Stimulated activated CD4-positive, alpha-beta T cell treated with anti-CD3 and anti-CD28 coated beads, TNF-alpha, amount 100 ng/mL, for 48 hours (primary cell): ENCODE measurements at places on chromosomes 13 and 19.

- no peak for DNase-seq
These were observed 29.4 kb upstream of the TFDP1 start for GRCh38 chr13:113555141-113555540.

- no peak for DNase-seq
These were observed at the start of gene IL17D for GRCh38 chr13:20702915-20703779. TSS of gene IL17D (plus strand) at chr13:20703699. CDS start at chr13:20704002, 303 bp downstream.

- no peak for DNase-seq
These were observed 35.6 kb downstream of the ATP11A start for GRCh38 chr13:112725346-112726015.

DNA sequence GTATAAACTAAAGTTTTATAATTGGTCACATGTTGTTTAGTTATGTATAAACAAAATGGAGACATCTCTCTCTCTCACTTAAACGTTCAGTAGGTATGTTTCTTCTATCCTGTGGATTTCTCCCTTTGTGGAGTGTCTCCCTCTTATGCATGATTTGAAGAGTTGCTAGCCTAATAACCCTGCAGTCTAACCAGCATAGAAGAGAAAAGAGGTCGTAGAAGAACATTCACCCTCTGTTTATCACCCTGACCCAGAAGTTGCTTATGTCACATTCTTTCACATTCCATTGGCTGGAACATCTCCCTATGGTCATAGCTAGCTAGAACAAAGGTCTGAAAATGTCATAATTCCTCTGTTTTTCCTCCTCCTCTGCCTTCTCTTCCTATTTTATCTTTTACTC is 176.8 kb upstream of the PCDH20 start:
- DNase-seq: no peak

GRCh38 chr19:1467490-1468273 is 11.3 kb downstream of the C19orf25 start:
- DNase-seq: no peak

DNA sequence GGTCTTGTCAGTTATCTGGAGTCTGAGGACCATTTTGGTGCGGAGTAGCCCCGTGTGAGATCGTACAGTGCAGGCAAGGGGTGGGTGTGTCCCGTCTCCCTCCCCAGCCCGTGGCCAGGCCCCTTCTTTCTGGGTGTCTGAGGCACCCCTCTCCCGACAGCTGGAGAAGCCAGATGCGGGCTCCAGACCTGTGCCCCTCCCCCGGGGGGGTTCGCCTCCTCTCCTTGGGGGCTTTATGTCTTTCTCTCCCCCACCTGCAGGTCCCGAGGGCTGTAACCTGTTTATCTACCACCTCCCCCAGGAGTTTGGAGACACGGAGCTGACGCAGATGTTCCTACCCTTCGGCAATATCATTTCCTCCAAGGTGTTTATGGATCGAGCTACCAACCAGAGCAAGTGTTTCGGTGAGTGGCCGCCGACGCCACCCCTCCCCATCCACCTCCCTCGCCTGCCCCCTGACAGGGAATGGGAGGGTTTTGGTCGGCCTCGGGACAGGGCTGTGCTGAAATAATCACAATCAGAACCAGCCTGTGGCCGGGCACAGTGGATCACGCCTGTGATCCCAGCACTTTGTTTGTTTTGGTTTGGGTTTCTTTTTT is 65.6 kb downstream of the CELF5 start:
- no peak for DNase-seq

- no peak for DNase-seq
These were observed 5.4 kb downstream of the RSPH6A start for GRCh38 chr19:45809643-45810159.

DNA sequence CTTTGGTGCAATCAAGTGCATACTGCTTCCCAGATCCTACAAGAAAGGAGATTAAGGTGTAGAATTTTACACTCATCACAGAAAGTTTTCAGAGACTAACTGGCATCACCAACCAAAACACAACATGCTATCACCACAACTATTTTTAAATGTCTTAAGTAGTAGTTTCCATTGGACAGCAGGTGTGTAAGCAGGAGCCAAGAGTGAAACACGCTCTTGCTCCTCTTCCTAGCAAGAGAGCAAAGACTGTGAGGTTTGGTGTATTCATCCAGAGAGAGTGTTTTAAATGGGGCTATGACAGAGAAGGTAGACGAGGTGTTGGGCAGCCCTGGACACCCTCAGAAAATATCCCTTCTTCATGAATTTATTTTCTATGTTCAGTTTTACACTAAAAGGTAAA is 12.5 kb upstream of the LILRA4 start:
- DNase-seq: no peak

DNA sequence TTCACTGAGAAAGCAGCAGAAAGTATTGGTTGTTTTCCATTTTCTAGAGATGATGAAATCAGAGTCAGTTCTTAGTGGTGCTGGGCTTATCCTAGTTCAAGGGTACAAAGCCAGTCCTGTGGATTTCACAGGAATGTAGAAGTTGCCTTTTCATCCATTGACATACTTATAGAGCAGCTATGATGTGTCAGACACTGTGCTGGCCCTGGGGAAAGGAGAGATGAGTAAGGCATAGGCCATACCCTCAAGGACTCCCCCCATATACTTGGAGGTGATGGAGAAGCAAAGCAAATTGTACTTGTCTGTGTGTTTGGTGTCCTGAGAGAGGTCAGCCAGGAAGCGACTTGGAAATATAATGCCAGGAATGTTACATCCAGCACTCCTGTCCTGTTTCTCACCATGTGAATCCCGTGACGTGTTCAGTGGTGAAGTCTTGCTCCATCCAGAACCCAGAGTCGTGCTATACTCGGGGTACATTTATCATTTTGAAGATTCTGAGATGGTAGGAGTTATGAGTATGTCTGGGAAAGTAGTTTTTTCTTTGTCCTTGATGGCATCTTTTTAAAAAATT is 22.6 kb downstream of the ERCC5 start:
- DNase-seq: no peak

- no peak for DNase-seq
These were observed 51.5 kb upstream of the MRI1 start for GRCh38 chr19:13712767-13713201.

DNA sequence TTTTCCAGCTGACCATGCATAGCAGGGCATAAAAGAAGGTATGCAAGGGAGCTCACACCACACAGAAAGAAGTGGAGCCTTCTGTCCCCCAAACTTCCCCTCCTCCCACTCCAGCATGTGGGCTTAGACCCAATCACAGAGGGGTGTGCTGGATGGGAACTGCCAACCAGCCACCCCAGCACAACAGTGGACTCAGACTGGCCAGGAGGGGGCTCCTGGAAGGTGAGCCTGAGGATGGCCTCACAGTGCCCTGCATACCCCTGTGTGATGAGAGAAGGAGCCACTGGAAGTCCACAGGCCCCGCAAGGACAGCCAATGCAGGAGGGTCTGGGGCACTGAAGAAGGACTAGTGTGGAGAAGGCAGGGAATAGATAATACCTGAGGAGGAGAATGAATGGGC is 106.9 kb upstream of the SERP2 start:
- DNase-seq: no peak

- DNase-seq: peak; percentile 58
These were observed 26.3 kb downstream of the ZNF844 start for GRCh38 chr19:12090807-12091206.

- no peak for DNase-seq
These were observed 441.4 kb downstream of the PCDH20 start for GRCh38 chr13:60974296-60974695.

DNA sequence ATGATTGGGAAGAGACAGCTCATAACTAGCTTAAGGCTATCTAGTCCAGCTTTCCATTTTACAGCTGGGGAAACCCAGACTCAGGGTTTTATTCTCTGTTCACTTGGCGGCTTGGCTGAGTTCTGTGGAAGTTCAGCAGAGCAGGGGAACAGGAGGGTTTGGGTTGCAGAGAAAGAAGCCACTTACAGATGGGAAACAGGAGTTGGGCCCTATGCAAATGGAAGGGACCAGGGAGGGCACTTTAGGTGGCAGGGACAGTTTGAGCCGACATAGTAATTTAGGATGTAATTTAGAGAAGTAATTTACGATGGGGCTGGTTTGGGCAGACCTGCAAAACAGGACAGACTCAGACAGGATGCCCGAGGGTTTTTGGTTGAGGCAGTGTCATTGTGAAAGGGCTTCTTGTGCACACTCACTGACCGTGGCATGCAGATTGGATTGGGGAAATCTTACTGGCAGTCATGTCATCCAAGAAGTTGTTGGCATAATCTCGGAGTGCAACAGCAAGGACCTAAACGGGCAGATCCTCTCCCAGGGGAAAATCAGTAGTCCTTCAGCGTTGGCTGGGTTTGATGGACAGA is 47.3 kb upstream of the GPR183 start:
- DNase-seq: no peak

- no peak for DNase-seq
These were observed 80.7 kb upstream of the SLITRK5 start for GRCh38 chr13:87590518-87590917.

- no peak for DNase-seq
These were observed 17.1 kb downstream of the ELAVL1 start for GRCh38 chr19:7988307-7988706.

GRCh38 chr19:3294080-3294850 is 69.8 kb downstream of the CELF5 start:
- DNase-seq: no peak

DNA sequence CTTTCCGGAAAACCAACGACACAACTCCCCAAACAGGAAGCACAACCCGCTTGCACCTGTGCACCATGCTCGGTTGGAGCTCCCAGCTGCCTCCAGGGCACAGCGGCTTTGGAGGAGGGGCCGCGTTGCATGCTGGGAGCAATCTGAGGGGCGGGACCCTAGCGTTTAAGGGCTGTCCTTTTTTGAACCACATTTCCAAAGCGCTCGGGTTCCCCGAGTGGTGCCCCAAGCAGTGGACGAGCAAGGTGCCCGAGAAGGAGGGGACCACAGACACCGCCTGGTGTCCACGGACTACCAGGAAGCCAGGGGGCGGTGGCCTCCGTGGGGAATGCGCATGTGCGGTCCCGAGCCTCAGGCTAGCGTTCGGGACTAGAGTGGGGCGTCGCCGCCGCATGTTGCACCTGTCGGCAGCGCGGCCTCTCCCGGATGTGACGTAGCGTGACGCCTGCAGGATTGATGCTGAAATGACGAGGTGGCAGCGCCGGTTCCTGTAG is 11.9 kb upstream of the ZNF57 start:
- DNase-seq: no peak

DNA sequence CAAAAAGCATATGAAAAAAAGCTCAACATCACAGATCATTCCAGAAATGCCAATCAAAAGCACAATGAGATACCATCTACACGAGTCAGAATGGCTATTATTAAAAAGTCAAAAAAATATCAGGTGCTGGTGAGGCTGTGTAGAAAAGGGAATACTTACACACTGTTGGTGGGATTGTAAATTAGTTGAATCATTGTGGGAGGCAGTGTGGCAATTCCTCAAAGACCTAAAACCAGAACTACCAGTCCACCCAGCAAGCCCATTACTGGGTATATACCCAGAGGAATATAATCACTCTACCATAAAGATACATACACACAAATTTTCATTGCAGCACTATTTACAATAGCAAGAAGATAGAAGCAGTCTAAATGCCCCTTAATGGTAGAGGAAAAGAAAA is 529.9 kb downstream of the SLITRK1 start:
- DNase-seq: no peak

DNA sequence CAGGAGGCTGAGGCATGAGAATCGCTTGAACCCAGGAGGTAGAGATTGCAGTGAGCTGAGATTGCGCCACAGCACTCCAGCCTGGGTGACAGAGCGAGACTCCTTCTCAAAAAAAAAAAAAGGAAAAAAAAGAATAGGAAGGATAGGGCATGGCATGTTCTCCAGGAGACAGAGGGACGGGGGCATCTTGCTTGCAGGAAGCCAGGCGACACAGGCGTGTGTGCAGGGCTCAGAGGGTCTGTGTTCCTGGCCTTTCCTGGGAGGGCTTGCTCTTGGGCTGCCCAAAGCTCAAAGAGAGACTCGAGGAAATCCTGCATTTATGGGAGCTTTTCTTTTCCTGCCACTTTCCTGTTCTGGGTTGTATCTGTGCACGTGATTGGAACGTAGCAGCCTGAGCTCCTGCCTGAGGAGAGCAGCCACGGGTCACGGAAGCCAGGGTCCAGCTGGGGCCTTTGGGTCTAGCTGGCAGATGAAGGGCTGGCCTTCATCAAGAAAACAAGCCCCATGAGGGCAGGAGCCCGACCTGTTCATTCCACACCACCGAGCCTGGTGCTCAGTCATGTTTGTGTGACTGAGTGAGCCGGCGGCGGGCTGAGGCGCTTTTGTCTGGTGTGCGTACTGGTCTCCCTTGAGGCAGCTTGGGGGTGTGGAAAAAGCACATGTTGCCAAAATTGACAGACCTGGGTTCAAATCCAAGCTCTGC is 44.5 kb downstream of the CAPN12 start:
- no peak for DNase-seq

GRCh38 chr13:50444726-50445125 is 398.8 kb downstream of the DLEU7 start:
- DNase-seq: no peak

DNA sequence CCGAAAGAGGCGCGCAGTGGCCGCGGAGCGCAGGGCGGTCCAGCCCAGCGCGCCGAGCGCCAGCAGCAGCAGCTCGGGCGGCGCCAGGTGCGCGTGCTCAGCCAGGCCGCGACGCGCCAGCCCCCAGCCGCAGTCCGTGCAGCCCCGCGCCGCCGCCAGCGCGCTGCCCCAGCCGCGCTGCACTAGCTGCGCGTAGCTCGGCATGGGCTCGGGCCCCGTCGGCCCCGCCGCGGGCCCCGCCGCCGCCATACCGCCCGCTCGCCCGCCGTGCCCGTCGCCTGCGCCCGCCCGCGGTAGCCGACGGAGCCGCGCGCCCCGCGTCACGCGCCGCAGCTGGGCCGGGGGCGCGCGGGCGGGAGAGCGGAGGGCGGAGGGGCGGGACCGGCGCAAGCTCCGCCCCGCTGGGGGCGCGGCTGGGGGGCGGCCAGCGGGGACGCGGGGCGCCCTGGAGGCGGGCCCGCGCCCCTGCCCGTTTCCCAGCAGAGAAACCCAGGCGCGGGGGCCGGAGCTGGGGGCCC is at the start of gene CERS1:
TSS of gene CERS1 (minus strand) at position 335 of the 518 bp plus-strand sequence. CDS start at position 249, 86 bp downstream.
- DNase-seq: no peak

DNA sequence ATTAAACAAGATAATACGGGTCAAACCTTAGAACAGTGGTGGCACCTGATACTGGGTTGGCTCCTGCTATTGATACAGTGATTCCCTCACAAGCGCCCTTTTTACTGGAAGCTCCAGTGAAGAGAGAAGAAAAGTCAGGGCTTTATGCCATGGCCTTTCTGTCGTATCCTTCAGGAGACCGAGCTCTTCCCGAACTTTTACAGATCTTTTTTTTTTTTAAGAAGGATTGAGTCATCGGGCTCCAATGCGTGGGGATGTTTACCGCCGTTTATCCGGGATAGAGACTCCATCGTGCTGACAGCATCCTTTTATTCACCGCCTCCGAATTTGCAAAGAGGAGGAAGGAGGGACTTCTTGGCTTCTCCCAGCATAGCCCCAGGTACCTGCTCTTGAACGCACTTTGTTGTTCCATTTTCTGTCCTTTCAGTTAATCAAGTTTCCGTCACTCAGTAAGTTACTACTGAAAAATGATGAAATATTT is 574 bp downstream of the ZNF227 start:
- DNase-seq: no peak
